ENCODE measurements at places on chromosomes 11 and 22. TPM values are rescaled to one million over a fixed set of nuclear protein-coding genes. Genes with fewer than 3 reads are reported as not detected.

DNA sequence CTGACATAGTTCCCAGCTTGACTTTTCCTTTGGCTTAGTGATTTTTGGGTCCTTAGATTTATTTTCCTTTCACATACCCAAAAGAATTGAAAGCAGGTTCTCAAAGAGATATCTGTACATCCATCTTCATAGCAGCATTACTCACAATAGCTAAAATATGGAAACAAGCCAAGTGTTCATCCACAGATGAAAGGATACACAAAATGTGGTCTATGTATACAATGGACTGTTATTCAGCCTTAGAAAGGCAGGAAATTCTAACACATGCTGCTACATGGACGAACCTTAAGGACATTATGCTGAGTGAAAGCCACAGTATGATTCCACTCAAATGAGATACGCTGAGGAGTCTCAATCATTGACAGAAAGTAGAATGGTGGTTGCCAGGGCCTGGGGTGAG, 171.8 kb downstream of the IGLL1 start:
- no peak overlapping the region for H3K27ac ChIP-seq
- H3K36me3 ChIP-seq, result no peaks in the 10 kb centered on the region
- DNase-seq, result no peak
- no peaks in the 10 kb centered on the region for H3K4me1 ChIP-seq
- no peaks in the 10 kb centered on the region for H3K27me3 ChIP-seq
- H3K4me3 ChIP-seq, result no peak overlapping the region

- H3K4me3 ChIP-seq, result no peak overlapping the region
- no peak overlapping the region for H3K27ac ChIP-seq
- H3K4me1 ChIP-seq, result no peaks in the 10 kb centered on the region
- DNase-seq, result peak; percentile 2
- H3K27me3 ChIP-seq, result no peaks in the 10 kb centered on the region
Observed at GRCh38 chr11:71302534-71302909, 50.1 kb upstream of the SHANK2 start.

GRCh38 chr11:3802011-3802790, 4.8 kb upstream of the NUP98 start:
- H3K4me1 ChIP-seq, result no peaks in the 10 kb centered on the region
- no peak overlapping the region for H3K27ac ChIP-seq
- no peaks in the 10 kb centered on the region for H3K36me3 ChIP-seq
- DNase-seq, result no peak
- no peaks in the 10 kb centered on the region for H3K27me3 ChIP-seq

DNA sequence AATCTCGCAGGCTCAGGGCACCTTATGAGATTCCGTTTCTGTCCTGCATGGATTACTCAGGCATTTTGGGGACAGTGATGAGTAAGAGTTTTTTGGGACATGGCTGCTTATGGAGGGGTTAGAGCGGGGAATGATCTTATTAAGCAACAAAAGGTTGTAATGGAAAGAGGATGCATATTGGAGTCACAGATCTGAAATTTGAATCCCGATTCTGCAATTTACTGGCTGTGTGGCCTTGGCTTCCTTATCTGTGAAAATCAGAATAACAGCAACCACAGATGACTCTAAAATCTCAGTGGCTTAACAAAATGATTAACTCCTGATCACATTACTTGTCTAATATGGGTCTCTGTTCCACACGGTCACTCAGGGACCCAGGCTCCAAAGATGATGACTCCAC, 5.8 kb downstream of the TSPAN18 start:
- no peaks in the 10 kb centered on the region for H3K36me3 ChIP-seq
- no peaks in the 10 kb centered on the region for H3K27me3 ChIP-seq
- no peak overlapping the region for H3K4me3 ChIP-seq
- H3K4me1 ChIP-seq, result no peaks in the 10 kb centered on the region

DNA sequence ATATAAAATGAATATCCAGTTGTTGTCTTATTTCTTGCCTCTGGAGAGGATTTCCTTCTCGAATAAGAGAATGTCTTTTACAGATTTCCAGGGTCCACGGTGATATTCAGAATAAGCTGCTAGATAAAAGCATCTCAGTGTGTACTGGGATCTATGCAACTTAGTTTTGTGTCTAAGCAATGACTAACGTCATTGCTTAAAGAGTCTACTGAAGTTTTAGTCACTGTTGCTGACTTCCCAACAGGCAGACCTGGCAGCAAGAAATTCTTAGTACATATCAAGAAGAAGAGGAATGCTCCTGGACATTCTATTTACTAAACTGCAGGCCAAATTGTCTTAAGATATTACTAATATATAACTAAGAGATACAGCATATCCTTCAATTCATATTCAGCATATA, 70.3 kb downstream of the SOX6 start:
- peaks cover 5% of the 10 kb centered on the region for H3K4me1 ChIP-seq
- no peak overlapping the region for H3K27ac ChIP-seq
- no peaks in the 10 kb centered on the region for H3K27me3 ChIP-seq

DNA sequence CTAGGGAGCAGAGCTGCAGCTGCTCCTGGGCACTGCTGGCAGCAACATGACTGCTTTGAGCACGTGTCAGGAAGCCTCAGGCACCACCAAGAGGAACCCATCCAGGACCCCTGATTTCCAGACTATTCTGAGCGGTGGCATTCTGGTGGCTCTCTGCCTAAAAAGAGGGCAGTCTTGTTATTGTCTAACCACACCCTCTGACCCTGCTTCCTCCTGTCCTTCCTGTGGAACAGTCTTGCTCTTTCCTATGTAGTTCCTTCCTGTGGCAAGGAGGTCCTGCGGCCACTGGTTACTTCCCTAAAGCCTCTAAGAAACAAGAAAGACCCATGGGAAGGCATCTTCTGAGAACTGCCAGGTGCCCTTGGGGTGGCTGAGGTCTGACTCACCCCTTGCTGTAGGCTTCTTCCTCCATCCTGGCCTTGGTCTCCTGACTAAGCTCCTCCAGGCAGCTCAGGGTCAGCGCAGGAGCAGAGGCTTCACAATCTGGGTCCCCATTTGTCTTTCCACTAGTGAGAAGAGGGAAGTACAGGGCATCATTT, 13.1 kb upstream of the LYVE1 start:
- no peaks in the 10 kb centered on the region for H3K4me1 ChIP-seq
- no peak overlapping the region for H3K27ac ChIP-seq
- H3K36me3 ChIP-seq, result no peaks in the 10 kb centered on the region
- no peaks in the 10 kb centered on the region for H3K27me3 ChIP-seq
- DNase-seq, result no peak
- no peak overlapping the region for H3K4me3 ChIP-seq

DNA sequence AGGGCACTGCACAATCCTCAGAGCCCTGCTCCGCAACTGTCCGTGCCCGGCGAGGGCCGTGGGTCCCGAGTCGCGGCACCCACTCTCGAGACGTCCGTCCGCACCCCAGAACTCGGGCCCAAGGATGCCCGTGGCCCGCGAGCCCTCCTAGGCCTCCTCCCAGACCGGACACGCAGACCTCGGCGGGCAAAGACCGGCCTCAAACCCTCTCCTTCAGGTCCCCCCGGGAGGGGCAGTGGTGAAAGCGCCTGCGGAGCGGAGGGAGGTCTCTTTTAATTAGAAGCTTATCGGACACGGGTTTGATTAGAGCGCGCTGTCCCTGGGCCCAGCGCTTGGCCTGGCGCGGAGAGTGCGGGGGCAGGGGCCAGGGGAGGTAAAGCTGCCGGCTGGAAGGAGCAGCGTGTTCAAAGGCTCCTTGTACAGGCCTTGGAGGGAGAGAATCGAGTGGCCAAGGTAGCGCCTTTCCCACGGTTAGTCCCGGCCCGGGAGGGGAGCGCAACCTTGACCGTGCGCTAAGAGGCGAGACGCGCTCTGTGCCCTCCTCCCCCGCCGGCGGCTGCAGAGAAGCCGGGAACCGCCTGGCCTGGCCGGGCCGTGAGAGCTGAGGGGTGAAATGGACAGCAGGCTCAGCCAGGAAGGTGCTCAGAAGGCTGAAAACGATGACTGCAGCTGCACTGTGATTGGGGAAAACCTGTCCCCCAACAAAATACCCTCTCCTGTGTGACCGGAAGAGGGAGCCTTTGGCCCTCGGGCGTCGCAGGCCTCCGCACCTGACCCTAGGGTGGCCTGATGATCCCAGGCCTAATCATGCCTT, 4.6 kb downstream of the WT1 start:
- H3K4me3 ChIP-seq, result no peak overlapping the region
- DNase-seq, result no peak
- H3K27ac ChIP-seq, result no peak overlapping the region
- no peaks in the 10 kb centered on the region for H3K4me1 ChIP-seq

- no peaks in the 10 kb centered on the region for H3K27me3 ChIP-seq
- no peak overlapping the region for H3K4me3 ChIP-seq
- H3K27ac ChIP-seq, result no peak overlapping the region
- no peaks in the 10 kb centered on the region for H3K4me1 ChIP-seq
- peaks cover 15% of the 10 kb centered on the region for H3K36me3 ChIP-seq
- no peak for DNase-seq
Observed at GRCh38 chr11:114413958-114414357, 13.5 kb downstream of the RBM7 start.

GRCh38 chr11:134728186-134728585, 316.1 kb upstream of the B3GAT1 start:
- no peaks in the 10 kb centered on the region for H3K36me3 ChIP-seq
- H3K4me1 ChIP-seq, result no peaks in the 10 kb centered on the region
- no peak overlapping the region for H3K4me3 ChIP-seq
- no peak for DNase-seq

- peaks cover 28% of the 10 kb centered on the region for H3K4me1 ChIP-seq
- DNase-seq, result no peak
- H3K4me3 ChIP-seq, result no peak overlapping the region
- no peaks in the 10 kb centered on the region for H3K27me3 ChIP-seq
- H3K27ac ChIP-seq, result no peak overlapping the region
- H3K36me3 ChIP-seq, result no peaks in the 10 kb centered on the region
Observed at GRCh38 chr11:35316161-35316560, 103.2 kb downstream of the SLC1A2 start.

DNA sequence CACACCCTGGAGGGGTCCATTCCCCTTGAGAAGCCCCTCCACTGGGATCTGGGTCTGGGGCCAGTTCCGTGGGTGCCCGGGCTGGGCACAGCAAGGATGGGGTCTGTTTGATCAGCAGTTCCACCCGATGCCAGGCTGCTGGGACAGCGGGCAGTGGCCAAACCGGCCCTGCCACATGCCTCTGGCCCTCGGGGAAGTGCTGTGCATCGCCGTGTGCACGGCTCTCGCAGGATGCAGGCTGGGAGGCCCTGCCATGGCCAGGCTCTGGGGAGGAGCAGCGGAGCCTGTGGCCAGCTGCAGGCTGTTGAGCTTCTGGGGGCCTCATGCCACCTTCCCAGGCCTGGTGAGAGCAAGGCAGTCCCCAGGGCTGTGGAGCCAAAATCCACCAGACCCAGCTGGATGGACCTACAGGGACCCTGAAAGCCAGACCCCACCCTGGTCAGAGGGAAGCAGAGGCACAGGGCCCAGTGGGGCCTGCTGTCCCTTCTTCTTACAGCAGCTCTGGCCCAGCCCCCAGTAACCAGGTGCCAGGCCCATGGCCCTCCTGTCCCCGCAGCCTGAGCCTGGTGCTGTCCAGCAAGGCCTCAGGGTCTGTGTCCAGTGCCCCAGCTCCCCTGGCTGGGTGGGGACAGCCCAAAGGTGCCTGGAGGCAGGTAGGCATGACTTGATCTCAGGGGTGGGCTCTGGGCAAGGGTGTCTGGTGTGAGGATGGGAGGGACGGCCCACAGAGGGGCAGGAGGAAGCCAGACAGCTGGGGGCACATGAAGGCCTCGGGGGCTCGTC, 57.3 kb downstream of the WNT7B start:
- peak; percentile 63 for DNase-seq
- H3K27ac ChIP-seq, result peak overlapping the region; percentile 78
- no peaks in the 10 kb centered on the region for H3K27me3 ChIP-seq
- no peaks in the 10 kb centered on the region for H3K36me3 ChIP-seq
- no peak overlapping the region for H3K4me3 ChIP-seq
- peaks cover 16% of the 10 kb centered on the region for H3K4me1 ChIP-seq

- no peaks in the 10 kb centered on the region for H3K4me1 ChIP-seq
- no peak overlapping the region for H3K27ac ChIP-seq
- no peak for DNase-seq
- no peaks in the 10 kb centered on the region for H3K27me3 ChIP-seq
- H3K4me3 ChIP-seq, result no peak overlapping the region
Observed at GRCh38 chr11:82233201-82233600, 500.5 kb downstream of the FAM181B start.

DNA sequence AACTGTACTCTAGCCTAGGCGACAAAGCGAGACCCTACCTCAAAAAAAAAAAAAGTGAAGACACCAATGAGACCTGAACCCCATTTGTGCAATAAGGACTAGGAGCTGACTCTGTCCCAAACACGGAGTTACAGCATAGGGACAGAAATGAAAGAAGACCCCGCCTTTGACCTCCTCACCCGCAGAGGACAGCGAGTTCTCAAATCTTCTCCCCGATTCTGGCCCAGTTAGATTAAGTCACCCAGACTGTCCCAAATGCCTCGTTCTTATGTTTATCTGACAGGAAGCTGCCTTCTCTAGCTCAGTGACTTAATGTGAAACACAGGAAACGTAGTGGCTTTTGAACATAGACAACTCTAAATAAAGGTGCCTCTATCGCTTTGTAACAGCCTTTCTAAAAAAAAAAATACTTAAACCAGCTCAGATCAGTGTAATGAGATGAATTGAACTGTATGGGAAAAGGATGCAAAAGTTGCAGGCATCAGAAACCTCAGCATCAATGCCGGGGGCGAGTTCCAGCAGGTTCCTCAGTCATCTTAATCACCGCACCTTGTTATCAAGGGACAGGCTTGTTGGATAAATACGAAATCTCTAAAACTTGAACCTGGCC, 10.6 kb downstream of the MYH9 start:
- peaks cover 88% of the 10 kb centered on the region for H3K4me1 ChIP-seq
- H3K4me3 ChIP-seq, result no peak overlapping the region
- no peaks in the 10 kb centered on the region for H3K27me3 ChIP-seq

DNA sequence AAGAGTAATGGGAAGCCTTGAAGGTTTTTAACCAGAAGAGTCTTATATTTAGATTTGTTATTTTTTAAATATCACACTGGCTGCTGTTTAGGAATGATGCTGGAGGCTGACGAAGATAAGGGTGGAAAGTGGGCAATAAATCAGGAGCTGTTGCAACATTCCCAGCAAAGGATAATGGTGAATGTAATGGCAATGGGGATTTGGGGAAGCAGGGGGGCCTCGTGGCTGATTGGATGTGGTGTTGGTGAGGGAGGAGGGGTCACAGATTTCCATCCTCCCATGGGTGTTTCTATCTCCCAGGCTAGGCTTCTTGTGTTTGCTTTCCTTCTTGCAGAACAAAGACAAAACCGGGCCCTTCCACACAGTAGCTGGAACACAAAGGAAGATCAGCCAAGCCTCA, 80.8 kb downstream of the PIWIL4 start:
- DNase-seq, result no peak
- H3K4me3 ChIP-seq, result no peak overlapping the region
- H3K27me3 ChIP-seq, result no peaks in the 10 kb centered on the region
- no peak overlapping the region for H3K27ac ChIP-seq

The PDHX gene
- 10.9 TPM for polyA plus RNA-seq

The CEND1 gene
- polyA plus RNA-seq, result 0.42 TPM

The SYT9 gene
- 0.38 TPM for polyA plus RNA-seq

The TMEM45B gene
- polyA plus RNA-seq, result 2.5 TPM

The CDC42BPG gene
- 11.6 TPM for polyA plus RNA-seq

The C11orf87 gene
- not detected for polyA plus RNA-seq

The FIBIN gene
- 2.7 TPM for polyA plus RNA-seq

The SLC22A6 gene
- polyA plus RNA-seq, result not detected

The PNPLA5 gene
- not detected for polyA plus RNA-seq

The PIK3IP1 gene
- 3.6 TPM for polyA plus RNA-seq

The DERL3 gene
- 26.3 TPM for polyA plus RNA-seq
